Suprapubic skin (tissue), 4 donors: ENCODE measurements at places on chromosomes 6 and 20. TPM values are rescaled to one million over a fixed set of nuclear protein-coding genes. Genes with fewer than 3 reads are reported as not detected.

Gene HCK
- 10.0 TPM for total RNA-seq

DNA sequence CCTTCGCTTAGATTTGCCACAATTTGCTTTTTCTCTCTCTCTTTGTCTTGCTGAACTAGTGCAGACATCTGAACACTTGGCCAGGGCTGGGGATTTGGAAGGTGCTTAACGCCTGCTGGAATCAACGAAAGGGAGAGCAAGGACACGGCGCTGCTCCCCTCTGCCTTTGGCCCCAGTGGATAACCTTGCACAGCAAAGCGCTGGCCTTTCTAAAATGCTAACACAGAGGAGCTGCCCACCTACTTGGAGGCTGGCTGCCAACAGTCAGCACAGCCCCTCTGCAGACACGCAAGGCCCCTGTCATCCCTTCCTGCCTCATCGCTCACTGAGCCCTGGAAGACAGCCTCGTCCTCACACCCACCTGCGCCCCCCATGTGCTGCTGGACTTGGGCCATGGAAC is 37.5 kb downstream of the C20orf203 start:
- no peaks in the 10 kb centered on the region for H3K36me3 ChIP-seq
- H3K27ac ChIP-seq, result no peak overlapping the region
- no peak overlapping the region for H3K4me3 ChIP-seq
- H3K4me1 ChIP-seq, result peaks cover 3% of the 10 kb centered on the region
- peaks cover 3% of the 10 kb centered on the region for H3K27me3 ChIP-seq

GRCh38 chr6:139588076-139588639 is 213.7 kb upstream of the CITED2 start:
- H3K36me3 ChIP-seq, result no peaks in the 10 kb centered on the region
- no peaks in the 10 kb centered on the region for H3K27me3 ChIP-seq
- DNase-seq, result no peak
- no peak overlapping the region for H3K4me3 ChIP-seq
- H3K27ac ChIP-seq, result peak overlapping the region; percentile 20

GRCh38 chr20:61970357-61970756 is 95.3 kb downstream of the TAF4 start:
- DNase-seq, result no peak
- peaks cover 19% of the 10 kb centered on the region for H3K27me3 ChIP-seq
- H3K4me1 ChIP-seq, result peaks cover 6% of the 10 kb centered on the region
- H3K4me3 ChIP-seq, result no peak overlapping the region
- H3K36me3 ChIP-seq, result peaks cover 28% of the 10 kb centered on the region

DNA sequence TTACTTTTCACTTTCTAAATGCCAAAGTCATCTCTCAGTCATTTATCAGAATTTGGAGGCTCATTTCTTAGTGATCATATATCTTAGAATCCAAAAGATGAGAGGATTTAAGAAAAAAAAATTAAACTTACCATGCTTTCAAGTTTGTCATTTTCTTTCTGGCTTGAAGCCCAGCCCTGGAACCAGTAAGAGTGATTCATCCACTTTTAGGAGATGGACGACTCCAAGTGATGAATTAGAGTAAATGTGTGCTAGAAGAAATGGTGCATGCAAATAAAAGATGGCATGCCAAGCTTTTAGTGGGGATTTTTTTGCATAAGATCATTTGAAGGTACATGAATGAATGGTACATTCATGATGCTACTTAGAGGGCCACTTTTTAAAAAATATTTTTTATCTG is 20.1 kb downstream of the PLCB1 start:
- DNase-seq, result no peak
- no peak overlapping the region for H3K4me3 ChIP-seq
- H3K27me3 ChIP-seq, result no peaks in the 10 kb centered on the region

DNA sequence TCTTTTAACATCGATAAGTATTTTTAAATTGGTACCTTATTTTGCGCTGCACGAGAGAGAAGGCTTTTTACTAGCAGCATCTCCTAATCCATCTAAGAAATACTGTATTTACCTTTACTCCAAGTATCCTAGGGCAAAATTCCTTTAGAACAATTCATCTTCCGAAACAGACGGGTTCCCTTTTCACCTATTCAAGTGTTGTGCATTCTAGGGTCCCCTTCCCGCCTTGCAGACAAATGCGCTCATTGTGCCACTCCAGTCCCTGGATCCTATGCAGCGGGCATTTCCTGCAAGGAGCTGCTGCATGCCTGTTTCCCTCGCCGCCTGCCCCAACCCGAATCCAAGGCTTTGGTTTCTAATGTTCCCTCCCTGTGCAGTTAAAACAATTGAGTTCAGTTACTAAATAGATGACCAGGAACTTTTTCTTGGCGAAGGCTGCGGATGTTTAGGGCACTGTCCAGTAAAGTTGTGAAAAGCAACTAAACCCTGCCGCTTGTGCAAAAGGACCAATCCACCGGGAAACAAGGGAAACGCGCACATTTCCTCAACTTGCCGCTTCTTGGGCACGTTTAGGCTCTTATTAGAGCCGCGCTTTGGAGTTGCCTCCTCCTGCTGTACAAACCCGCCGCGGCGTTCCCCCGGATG is 556 bp upstream of the SCAF8 start:
- H3K27me3 ChIP-seq, result no peaks in the 10 kb centered on the region
- H3K27ac ChIP-seq, result peak overlapping the region; percentile 100
- peak overlapping the region; percentile 73 for H3K4me3 ChIP-seq
- H3K36me3 ChIP-seq, result no peaks in the 10 kb centered on the region

- no peak overlapping the region for H3K27ac ChIP-seq
- no peaks in the 10 kb centered on the region for H3K27me3 ChIP-seq
These were observed 29.9 kb upstream of the PRDM1 start for GRCh38 chr6:106056060-106056745.

DNA sequence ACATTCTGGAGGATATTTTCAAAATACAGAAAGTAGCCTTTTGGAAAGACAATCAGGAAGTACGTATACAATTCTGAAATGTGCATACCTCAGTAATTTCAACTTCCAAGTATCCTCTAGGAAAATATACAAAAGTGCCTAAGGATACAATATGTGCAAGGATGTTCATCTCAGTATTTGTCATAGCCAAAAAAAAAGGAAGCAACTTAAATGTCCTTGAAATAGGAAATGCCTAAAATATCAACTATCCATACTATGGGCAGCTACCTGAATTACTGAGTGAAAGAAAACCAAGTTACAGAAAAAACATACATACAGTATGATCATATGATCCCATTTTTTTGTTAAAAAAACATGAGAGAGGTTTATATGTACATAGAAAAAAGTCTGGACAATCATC is 1.5 kb downstream of the PPIL1 start:
- DNase-seq, result no peak
- H3K4me3 ChIP-seq, result no peak overlapping the region
- H3K27me3 ChIP-seq, result no peaks in the 10 kb centered on the region
- peaks cover 18% of the 10 kb centered on the region for H3K4me1 ChIP-seq

Gene FERMT1
- total RNA-seq, result 35.8 TPM

Gene ALDH8A1
- 2.4 TPM for total RNA-seq

DNA sequence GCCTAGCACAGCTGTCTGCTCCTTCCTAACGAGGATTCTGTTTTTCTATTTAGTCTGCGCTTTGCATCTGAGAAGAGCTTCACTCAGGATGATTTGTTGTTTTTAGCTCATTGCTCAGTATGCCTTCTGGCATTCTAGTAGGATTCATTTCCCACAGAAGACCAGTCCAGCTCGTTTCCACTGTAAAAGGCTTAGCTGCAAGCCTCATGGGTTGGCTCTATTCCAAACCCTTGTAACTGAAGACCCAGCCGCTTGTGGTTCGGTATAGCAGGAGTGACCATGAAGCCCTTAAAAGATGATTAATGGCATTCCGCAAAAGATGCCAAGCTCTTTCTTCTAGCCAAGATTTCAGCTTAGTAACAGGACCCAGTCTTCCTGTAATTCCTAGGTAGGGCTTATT is 7.2 kb downstream of the ADGRF1 start:
- no peak overlapping the region for H3K4me3 ChIP-seq
- no peak overlapping the region for H3K27ac ChIP-seq
- peaks cover 12% of the 10 kb centered on the region for H3K4me1 ChIP-seq
- no peak for DNase-seq
- H3K27me3 ChIP-seq, result peaks cover 3% of the 10 kb centered on the region
- no peaks in the 10 kb centered on the region for H3K36me3 ChIP-seq

- no peaks in the 10 kb centered on the region for H3K27me3 ChIP-seq
- H3K4me3 ChIP-seq, result no peak overlapping the region
- peaks cover 13% of the 10 kb centered on the region for H3K4me1 ChIP-seq
- no peak overlapping the region for H3K27ac ChIP-seq
- no peak for DNase-seq
These were observed 52.5 kb upstream of the SLC22A16 start for GRCh38 chr6:110528930-110529325.

GRCh38 chr6:88884361-88884760 is 79.1 kb downstream of the RNGTT start:
- H3K4me1 ChIP-seq, result no peaks in the 10 kb centered on the region
- no peak for DNase-seq
- no peak overlapping the region for H3K4me3 ChIP-seq

DNA sequence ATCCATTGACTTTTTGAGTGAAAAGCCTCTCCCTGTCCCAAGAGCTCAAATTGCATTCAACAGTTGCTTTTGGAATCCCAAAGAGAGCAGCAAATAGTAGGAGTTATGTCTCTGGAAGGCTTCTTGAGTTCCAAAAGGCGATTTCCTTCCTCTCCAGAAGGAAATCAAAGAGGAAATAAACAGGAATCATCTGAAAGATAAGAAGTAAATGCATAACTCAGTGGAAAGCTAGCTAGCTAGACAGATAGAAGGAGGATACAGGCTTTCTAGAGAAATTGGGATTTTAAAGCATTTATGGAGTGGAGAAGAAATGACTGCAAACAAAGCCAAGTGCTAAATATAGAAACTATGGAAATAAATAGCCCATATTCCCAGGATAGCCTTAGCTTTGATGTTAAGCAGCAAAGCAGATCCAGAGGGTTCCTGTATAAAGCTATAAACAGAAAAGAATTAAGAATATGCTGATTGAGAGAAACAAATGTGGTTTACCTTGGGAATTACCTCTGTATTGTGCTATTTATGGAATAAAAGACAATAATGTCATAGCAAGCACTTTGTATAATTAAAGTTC is 214.7 kb downstream of the PLCB1 start:
- H3K36me3 ChIP-seq, result no peaks in the 10 kb centered on the region
- no peaks in the 10 kb centered on the region for H3K27me3 ChIP-seq
- no peak overlapping the region for H3K4me3 ChIP-seq
- no peak for DNase-seq
- H3K27ac ChIP-seq, result no peak overlapping the region
- peaks cover 13% of the 10 kb centered on the region for H3K4me1 ChIP-seq

DNA sequence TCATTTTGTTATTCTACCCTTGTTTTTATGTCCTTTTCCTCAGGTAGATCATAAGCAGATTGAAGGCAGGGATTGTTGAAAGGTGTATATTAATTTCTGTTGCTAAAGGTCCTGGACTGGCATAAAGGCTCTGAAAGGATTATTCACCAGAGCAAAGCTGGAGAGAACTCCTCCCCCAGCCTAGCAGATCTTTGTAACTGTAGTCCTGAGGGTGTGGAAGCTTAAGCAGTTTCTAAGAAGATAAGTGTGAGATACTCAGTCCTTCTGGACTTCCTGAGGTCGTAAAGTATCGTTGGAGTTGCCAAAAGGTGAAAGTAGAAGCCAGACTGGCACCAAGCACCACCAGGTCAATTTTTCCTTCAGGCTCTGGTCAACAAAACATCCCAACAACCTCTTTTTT is 24.2 kb downstream of the CGA start:
- no peaks in the 10 kb centered on the region for H3K4me1 ChIP-seq
- no peak overlapping the region for H3K4me3 ChIP-seq
- no peak for DNase-seq
- no peak overlapping the region for H3K27ac ChIP-seq

GRCh38 chr6:12313306-12313991 is 23.3 kb downstream of the EDN1 start:
- H3K4me1 ChIP-seq, result peaks cover 14% of the 10 kb centered on the region
- H3K4me3 ChIP-seq, result peak overlapping the region; percentile 6
- DNase-seq, result no peak
- H3K36me3 ChIP-seq, result no peaks in the 10 kb centered on the region
- H3K27ac ChIP-seq, result peak overlapping the region; percentile 11

Gene TRAPPC3L
- not detected for total RNA-seq

Gene CCDC170
- total RNA-seq, result 0.89 TPM

Gene PRR18
- total RNA-seq, result not detected

Gene OPN5
- not detected for total RNA-seq

GRCh38 chr6:149990212-149990660 is 26.5 kb downstream of the ULBP1 start:
- peaks cover 19% of the 10 kb centered on the region for H3K4me1 ChIP-seq
- H3K27ac ChIP-seq, result no peak overlapping the region
- peak overlapping the region; percentile 36 for H3K4me3 ChIP-seq
- H3K27me3 ChIP-seq, result peaks cover 100% of the 10 kb centered on the region
- H3K36me3 ChIP-seq, result no peaks in the 10 kb centered on the region

Gene ECT2L
- total RNA-seq, result 0.23 TPM

GRCh38 chr6:30130887-30131862 is 4.8 kb upstream of the TRIM40 start:
- H3K27ac ChIP-seq, result no peak overlapping the region
- H3K27me3 ChIP-seq, result peaks cover 70% of the 10 kb centered on the region
- peaks cover 18% of the 10 kb centered on the region for H3K4me1 ChIP-seq
- no peak overlapping the region for H3K4me3 ChIP-seq
- DNase-seq, result no peak
- no peaks in the 10 kb centered on the region for H3K36me3 ChIP-seq

Gene OR2H2
- total RNA-seq, result not detected

DNA sequence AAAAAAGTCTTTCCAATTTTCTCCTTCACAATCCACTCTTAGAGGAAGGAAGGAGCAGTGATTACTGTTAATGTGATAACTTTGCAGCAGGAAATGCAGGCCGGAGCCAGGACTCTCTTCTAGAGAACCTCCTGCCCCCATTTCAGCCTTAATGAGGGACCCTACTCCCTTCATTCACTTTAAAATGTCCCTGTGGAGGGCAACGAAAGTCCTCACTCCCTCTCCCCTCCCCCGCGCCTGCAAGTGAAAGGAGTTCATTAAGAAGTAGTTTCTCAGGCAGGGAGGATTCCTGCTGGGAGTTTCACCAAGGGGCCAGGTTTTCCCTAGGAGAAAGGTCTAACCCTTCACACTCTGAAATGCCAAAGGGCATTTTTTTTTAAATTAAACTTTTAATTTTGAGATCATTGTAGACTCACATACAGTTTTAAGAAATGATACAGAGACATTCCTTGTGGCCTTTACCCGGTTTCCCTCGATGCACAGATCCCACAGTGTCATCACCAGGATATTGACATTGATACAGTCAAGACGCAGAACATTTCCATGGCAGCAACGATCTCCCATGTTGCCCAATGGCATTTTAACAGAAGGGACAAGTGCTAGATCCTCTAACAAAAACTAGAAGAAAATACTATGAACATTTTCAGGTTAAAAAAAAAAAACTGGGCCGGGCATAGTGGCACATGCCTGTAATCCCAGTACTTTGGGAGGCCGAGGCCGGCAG is 6.8 kb upstream of the COMMD7 start:
- no peaks in the 10 kb centered on the region for H3K4me1 ChIP-seq
- H3K4me3 ChIP-seq, result no peak overlapping the region
- H3K27ac ChIP-seq, result no peak overlapping the region
- H3K36me3 ChIP-seq, result no peaks in the 10 kb centered on the region

- H3K4me1 ChIP-seq, result peaks cover 2% of the 10 kb centered on the region
- no peaks in the 10 kb centered on the region for H3K27me3 ChIP-seq
- peaks cover 56% of the 10 kb centered on the region for H3K36me3 ChIP-seq
- H3K27ac ChIP-seq, result no peak overlapping the region
These were observed 20.8 kb downstream of the PANK2 start for GRCh38 chr20:3909952-3910366.
